ENCODE measurements at places on chromosomes 3 and 15.

- DNase-seq, result no peak
These were observed 425.8 kb downstream of the ERC2 start for GRCh38 chr3:56042326-56042951.

- no peak for DNase-seq
These were observed 174.0 kb upstream of the WNT5A start for GRCh38 chr3:55661141-55661540.

DNA sequence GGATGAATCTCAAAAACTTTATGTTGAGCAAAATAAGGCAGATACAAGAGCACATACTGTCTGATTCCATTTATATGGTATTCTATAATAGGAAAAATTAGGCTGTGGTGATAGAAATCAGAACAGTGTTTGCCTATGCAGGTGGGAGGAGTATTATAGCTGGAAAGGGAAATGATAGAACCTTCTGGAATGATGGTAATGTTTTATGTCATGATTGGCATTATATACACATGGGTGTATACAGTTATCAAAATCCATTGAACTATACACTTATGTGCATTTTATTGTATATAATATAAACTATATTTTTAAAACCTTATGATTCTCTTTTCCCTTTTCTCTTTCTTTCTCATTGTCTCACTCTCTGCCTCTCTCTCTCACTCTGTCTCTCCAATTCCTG lies 156.1 kb downstream of the THSD4 start:
- no peak for DNase-seq

DNA sequence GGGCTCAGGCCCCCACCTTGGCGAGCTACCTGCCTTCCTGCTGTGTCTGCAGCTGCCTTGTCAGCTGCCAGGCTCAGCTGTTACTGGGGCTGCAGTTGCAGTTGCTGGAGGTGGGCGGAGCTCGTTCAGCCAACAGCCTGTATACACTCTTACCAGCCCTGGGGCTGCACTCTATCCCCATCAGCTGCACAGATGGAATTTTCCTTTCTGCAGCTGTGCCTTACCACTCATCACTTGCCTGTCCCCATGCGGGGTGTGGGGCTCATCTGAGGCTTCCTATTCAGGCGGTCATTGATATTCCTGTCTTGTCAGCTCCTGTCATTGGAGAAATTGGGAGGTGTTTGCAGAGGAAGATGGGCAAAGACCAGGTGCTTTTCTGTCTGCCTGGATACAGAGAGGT lies 9.1 kb upstream of the SYN2 start:
- DNase-seq, result no peak

DNA sequence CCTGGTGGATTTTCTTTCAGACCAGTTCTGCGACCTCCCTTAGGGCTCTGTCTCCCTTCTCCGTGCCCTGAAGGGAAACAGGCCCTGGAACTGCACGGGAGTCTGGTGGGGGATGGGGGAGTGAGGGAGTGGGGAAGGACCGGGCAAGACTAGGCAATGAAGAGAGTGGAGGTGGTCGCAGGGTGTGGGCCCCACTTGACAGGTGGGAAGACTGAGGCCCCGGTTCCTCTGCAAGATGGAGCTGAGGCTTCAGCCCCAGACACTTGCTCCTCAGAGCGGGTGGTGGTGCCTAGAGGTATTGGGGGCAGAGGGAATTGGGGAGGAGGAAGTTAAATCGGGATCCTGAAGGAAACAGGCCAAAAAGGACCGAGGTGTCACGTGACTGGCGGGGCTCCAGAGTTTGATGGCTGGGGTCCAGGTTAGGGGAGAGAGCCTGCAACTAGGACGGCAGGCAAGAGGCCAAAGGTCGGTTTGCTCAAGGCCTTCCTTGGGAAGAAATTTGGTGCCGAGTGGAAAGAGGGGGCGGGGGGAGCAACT lies 597 bp upstream of the CAMK1 start:
- DNase-seq, result peak; percentile 94

- DNase-seq, result no peak
These were observed 45.7 kb upstream of the MGLL start for GRCh38 chr3:127867986-127868385.

DNA sequence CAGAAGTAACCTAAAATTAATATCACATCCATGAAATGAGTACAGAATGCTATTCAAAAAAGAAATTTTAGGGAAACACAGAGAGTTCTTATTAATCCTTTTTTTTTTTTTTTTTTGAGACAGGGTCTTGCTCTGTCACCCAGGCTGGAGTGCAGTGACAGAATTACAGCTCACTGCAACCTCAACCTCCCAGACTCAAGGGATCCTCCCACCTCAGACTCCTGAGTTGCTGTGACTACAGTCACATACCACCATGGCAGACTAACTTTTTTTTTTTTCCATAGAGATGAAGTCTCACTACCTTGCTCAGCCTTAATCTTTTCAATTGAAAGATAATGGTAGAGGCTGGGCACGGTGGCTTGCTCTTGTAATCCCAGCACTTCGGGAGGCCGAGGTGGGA lies 6.3 kb upstream of the CRTC3 start:
- no peak for DNase-seq

- DNase-seq, result no peak
These were observed 98.6 kb downstream of the ARNT2 start for GRCh38 chr15:80502782-80503181.

All from HuH-7.5 (cell line).